ENCODE measurements at places on chromosomes 16 and 17.

DNA sequence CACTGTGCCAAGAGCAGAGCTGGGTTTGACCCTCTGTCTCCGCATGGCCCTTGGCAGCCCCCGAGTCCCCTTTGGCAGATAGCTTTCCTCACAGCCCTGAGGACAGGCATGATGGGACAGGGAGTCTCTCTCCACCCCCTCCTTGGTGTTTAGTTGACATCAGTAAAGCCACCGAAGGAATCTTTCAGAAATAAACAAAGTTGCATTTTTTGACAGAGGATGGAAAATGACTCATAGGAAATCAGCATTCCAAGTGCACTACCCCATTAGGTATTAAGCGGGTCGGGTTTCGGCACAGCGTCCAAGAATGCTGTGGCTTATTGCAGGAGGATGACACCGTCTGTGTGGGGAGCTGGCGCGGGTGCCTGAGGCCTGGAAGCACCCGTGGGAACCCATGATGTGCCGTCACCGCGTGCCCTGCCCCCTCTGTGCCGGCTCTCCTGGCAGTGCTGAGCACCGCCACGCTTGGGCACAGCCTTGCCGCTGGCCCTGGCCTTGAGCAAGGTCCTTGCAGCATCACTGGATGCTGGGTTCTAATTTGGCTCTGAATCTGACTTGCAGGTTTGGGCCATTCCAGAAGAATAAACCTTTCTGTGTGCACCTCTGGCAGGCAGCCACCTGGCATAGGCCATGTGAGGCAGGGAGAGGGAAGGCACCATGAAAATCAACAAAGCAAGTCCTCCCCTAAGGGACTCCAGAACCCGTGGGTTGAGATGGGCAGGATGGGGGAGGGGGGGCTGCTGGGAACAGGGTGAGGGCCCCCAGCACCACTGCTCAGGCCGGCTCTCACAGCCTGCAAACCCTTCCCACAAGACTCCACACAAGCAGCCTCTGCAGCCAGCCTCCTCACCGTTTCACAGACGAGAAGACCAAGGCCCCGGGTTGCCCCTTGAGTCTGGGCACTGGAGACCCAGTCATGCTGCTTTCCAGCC is 50.5 kb upstream of the ZNF469 start:
- DNase-seq = peak; percentile 91
- H3K4me3 ChIP-seq = peak overlapping the region; percentile 5
- peaks cover 17% of the 10 kb centered on the region for H3K4me1 ChIP-seq
- no peaks in the 10 kb centered on the region for H3K36me3 ChIP-seq

GRCh38 chr16:11151156-11151884 is 104.7 kb downstream of the SOCS1 start:
- DNase-seq = no peak

DNA sequence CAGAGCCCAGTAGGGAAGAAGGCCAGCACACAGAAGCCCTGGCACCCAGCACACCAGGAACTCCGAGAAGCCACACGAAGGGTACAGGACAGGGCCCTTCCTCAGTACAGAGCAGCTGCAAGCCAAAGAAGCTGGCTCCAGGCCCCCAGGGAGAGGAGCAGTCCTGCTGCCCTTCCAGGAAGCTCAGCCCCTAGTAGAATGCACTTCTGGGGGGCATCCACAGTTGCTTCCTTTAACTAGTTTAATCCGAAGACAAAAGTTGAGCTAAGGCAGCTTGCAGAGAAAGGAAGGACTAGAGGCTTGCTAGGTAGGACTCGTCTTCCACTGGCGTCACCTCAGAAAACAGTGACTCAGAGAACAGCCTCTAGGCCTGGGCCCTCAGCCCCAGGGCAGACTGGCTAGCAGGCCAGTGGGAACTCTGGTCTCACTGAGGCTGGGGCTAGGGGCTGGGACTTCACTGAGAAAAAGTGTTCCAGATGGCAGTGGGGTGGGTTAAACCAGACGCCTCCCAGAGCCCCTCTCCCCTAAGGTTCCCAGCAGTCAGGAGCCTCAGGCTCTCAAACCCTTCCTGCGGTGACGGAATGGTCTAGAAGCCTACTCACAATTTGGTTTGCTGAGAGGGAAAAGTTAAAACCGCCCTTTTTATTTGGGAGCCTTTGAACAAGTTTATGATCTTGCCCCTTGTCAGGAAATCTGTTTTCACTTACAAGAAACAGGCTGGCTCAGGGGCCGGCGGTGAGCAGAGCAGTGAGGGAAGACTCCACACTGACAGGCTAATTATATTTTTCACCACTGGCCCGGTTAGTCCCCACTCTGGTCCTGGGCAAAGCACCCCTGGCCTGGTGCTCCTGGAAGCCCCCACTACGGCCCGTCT is 41.4 kb downstream of the ACTG1 start:
- no peaks in the 10 kb centered on the region for H3K36me3 ChIP-seq
- DNase-seq = no peak
- no peaks in the 10 kb centered on the region for H3K27me3 ChIP-seq
- peak overlapping the region; percentile 12 for H3K4me3 ChIP-seq
- peaks cover 14% of the 10 kb centered on the region for H3K4me1 ChIP-seq
- peak overlapping the region; percentile 40 for H3K27ac ChIP-seq

DNA sequence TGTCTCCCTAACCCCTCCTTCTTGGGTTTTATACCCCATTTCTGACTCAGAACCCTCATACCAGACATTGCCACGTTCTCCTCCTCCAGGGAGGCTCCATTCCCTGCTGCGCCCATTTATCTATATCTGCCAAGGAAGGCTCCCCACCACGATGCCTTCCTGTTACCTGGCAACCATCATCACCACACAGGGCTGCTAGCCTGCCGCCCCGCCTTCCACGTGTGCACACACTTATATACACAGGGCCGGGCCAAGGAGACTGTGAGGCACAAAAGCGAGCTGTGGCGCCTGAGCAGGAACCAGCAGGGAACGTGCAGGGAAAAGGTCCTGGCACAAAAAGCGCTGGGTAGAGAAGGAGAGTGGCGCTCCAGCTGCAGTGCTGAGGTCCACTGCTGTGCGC is 261.8 kb downstream of the CBLN1 start:
- no peak for DNase-seq
- no peaks in the 10 kb centered on the region for H3K4me1 ChIP-seq
- no peaks in the 10 kb centered on the region for H3K36me3 ChIP-seq
- no peak overlapping the region for H3K27ac ChIP-seq
- peaks cover 7% of the 10 kb centered on the region for H3K27me3 ChIP-seq
- no peak overlapping the region for H3K4me3 ChIP-seq

DNA sequence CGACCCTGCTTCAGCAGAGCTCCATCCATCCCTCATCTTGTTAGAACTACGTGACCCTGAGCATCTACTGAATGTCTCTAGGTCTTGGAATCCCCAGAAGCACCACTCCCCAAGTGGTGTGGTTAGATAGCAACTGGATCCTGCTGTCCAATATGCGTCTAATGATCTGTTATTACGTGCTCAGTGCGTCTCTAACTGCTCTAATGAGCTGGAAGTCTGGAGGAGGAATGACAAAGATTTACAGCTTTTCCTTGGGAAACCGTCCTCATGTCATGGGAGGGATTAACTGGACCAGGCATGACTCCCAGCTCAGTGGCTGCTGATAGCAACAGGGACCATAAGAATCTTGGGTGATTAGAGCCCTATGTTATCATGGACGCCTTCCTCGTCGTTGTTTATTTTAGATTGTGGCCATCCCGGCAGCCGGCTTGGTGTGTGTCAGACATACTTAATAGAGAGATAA is 150.9 kb downstream of the HS3ST3B1 start:
- no peak overlapping the region for H3K4me3 ChIP-seq
- no peaks in the 10 kb centered on the region for H3K36me3 ChIP-seq
- no peaks in the 10 kb centered on the region for H3K27me3 ChIP-seq
- DNase-seq = no peak
- no peaks in the 10 kb centered on the region for H3K4me1 ChIP-seq

- no peak overlapping the region for H3K4me3 ChIP-seq
- no peak for DNase-seq
- H3K4me1 ChIP-seq = peaks cover 65% of the 10 kb centered on the region
- H3K27ac ChIP-seq = no peak overlapping the region
- no peaks in the 10 kb centered on the region for H3K36me3 ChIP-seq
These were observed 162.5 kb downstream of the PRKCA start for GRCh38 chr17:66464921-66465320.

- DNase-seq = no peak
- H3K4me1 ChIP-seq = no peaks in the 10 kb centered on the region
- H3K27me3 ChIP-seq = no peaks in the 10 kb centered on the region
- H3K36me3 ChIP-seq = peaks cover 95% of the 10 kb centered on the region
These were observed 34.8 kb downstream of the CYB5D2 start for GRCh38 chr17:4177806-4178205.

GRCh38 chr17:50453901-50454300 is 14.8 kb downstream of the CHAD start:
- peaks cover 28% of the 10 kb centered on the region for H3K4me1 ChIP-seq
- H3K27ac ChIP-seq = no peak overlapping the region
- H3K4me3 ChIP-seq = no peak overlapping the region
- no peaks in the 10 kb centered on the region for H3K36me3 ChIP-seq
- DNase-seq = no peak
- H3K27me3 ChIP-seq = no peaks in the 10 kb centered on the region

- no peak overlapping the region for H3K27ac ChIP-seq
- DNase-seq = no peak
- H3K36me3 ChIP-seq = no peaks in the 10 kb centered on the region
- peaks cover 12% of the 10 kb centered on the region for H3K4me1 ChIP-seq
These were observed 61.0 kb downstream of the CFDP1 start for GRCh38 chr16:75372236-75372856.

- H3K27me3 ChIP-seq = no peaks in the 10 kb centered on the region
- DNase-seq = no peak
- no peaks in the 10 kb centered on the region for H3K4me1 ChIP-seq
These were observed 227.3 kb downstream of the CCDC182 start for GRCh38 chr17:57517632-57518456.

Measured in suprapubic skin (tissue), 4 donors.